ENCODE measurements at places on chromosomes 2 and 18.

DNA sequence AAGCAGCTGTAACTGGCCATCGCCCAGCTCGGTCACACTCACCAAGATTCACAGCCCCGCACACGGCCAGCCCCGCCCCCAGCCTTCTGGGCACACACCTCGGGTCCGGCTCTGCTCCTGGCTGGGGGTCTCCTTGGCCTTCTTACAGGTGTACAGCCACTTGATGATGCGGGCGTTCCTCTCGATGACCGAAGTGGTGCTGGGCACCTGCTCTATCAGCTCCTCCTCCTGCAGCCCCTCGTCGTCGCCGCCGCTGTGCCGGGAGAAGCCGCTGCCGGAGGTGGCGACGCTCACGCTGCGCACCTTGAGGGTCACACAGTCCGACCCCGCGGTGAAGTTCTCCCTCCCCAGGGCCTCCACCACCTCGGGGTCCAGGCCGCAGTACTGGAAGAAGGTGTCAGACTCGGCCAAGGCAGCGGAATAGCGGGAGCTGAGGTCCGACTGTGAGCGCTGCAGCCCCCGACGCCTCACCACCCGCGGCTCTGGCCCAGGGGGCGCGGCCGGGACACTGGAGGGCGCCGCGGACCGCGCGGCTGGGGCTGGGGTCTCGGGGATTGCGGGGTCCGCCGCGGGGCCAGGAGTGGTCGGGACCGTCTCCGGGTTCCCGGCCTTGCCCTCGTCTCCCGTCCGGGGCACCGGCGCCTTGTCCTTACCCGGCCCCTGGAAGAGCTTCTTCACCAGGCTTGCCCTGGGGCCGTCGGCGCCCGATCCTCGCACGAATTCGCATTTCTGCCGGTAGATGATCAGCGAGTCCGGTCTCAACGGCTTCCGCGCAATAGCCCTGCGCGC, 769 bp downstream of the FAM110C start:
- H3K36me3 ChIP-seq = no peaks in the 10 kb centered on the region
- H3K27me3 ChIP-seq = peaks cover 32% of the 10 kb centered on the region
- peak overlapping the region; percentile 52 for H3K27ac ChIP-seq

- H3K27me3 ChIP-seq = no peaks in the 10 kb centered on the region
- no peaks in the 10 kb centered on the region for H3K36me3 ChIP-seq
- peak overlapping the region; percentile 55 for H3K4me3 ChIP-seq
- peak overlapping the region; percentile 94 for H3K27ac ChIP-seq
- peak; percentile 87 for DNase-seq
Observed at GRCh38 chr18:48161191-48161910, 230.9 kb upstream of the SMAD2 start.

DNA sequence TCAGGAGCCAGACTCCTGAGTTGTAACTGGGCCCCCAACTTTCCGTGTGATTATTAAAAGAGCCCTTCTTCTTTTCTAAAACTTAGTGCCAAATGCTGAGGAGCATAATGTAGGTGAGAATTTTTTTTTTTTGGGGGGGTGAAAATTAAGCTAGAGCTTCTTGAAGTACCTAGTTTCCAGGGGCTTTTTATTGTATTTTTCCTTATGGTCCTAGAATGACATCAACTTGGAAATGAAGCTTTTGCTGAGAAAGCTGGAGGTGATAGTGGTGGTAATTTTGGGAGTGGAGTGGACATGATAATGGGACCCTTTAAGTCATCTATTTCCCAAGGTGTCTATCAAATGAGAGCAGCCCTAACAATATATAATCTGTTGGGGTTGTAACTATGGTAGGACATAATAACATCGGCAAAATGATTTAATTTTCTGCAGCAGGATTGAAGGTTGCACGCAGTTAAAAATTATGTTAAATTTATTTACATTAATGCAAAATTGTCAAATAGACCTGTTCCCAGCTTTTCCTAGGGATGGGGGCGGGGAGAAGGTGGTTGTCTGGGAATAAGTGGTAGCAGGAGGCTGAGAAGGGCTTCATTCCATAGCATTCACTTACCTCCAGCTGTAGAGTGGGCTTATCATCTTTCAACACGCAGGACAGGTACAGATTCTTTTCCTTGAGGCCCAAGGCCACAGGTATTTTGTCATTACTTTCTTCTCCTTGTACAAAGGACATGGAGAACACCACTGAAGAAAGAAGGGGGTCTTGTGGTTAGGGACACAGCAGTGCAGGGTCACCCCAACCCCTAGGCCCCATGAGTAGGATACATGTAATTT, 5.7 kb downstream of the IL1B start:
- H3K36me3 ChIP-seq = no peaks in the 10 kb centered on the region
- peaks cover 9% of the 10 kb centered on the region for H3K4me1 ChIP-seq
- no peak overlapping the region for H3K4me3 ChIP-seq
- peaks cover 4% of the 10 kb centered on the region for H3K27me3 ChIP-seq
- DNase-seq = no peak

GRCh38 chr2:144461308-144461766, 58.6 kb downstream of the ZEB2 start:
- no peaks in the 10 kb centered on the region for H3K27me3 ChIP-seq
- H3K27ac ChIP-seq = no peak overlapping the region
- H3K36me3 ChIP-seq = no peaks in the 10 kb centered on the region
- DNase-seq = no peak

GRCh38 chr2:12265646-12266045, 451.1 kb upstream of the TRIB2 start:
- peaks cover 21% of the 10 kb centered on the region for H3K4me1 ChIP-seq
- no peaks in the 10 kb centered on the region for H3K36me3 ChIP-seq
- no peaks in the 10 kb centered on the region for H3K27me3 ChIP-seq
- no peak overlapping the region for H3K4me3 ChIP-seq
- DNase-seq = no peak

- H3K4me1 ChIP-seq = peaks cover 82% of the 10 kb centered on the region
- no peaks in the 10 kb centered on the region for H3K27me3 ChIP-seq
- DNase-seq = no peak
- no peaks in the 10 kb centered on the region for H3K36me3 ChIP-seq
- H3K4me3 ChIP-seq = no peak overlapping the region
- peak overlapping the region; percentile 77 for H3K27ac ChIP-seq
Observed at GRCh38 chr18:77129150-77129551, 3.4 kb downstream of the MBP start.

DNA sequence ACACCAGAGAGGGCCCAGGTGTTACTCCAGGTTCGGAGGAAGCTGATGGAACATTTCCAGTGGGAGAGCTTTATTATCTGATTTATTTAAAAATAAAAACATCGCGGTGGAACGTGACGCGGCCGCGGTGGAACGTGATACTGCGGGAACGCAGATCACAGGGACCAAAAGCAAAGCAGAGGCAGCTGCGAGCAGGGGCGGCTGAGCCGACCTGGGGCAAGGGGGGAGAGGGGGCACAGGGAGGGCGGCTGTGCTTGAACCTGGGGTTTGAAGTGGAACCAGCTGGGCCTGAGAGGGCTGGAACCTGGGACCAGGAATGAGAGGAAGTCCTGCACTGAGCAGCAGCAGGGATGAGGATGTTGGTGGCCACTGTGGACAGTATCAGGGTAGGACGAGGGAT, 583.5 kb upstream of the SALL3 start:
- H3K27me3 ChIP-seq = peaks cover 5% of the 10 kb centered on the region
- no peak for DNase-seq
- no peak overlapping the region for H3K4me3 ChIP-seq
- H3K27ac ChIP-seq = no peak overlapping the region

- no peaks in the 10 kb centered on the region for H3K27me3 ChIP-seq
- no peak overlapping the region for H3K27ac ChIP-seq
- H3K4me3 ChIP-seq = no peak overlapping the region
- H3K36me3 ChIP-seq = peaks cover 9% of the 10 kb centered on the region
- DNase-seq = no peak
Observed at GRCh38 chr2:31888550-31888949, 122.3 kb downstream of the MEMO1 start.

Measured in suprapubic skin (tissue), 4 donors.